ENCODE measurements at places on chromosomes 2 and 18. TPM values are rescaled to one million over a fixed set of nuclear protein-coding genes. Genes with fewer than 3 reads are reported as not detected.
A peak's percentile ranks its signal among the peaks of the same experiment; 100 is the strongest.

- H3K27ac ChIP-seq: no peak overlapping the region
- no peaks in the 10 kb centered on the region for H3K36me3 ChIP-seq
- no peak overlapping the region for H3K4me3 ChIP-seq
- peaks cover 10% of the 10 kb centered on the region for H3K27me3 ChIP-seq
These were observed 70.6 kb downstream of the CAPN13 start for GRCh38 chr2:30736461-30737325.

GRCh38 chr2:200679127-200679526, 93.3 kb downstream of the AOX1 start:
- DNase-seq: no peak
- H3K36me3 ChIP-seq: no peaks in the 10 kb centered on the region
- H3K27me3 ChIP-seq: peaks cover 6% of the 10 kb centered on the region
- H3K27ac ChIP-seq: no peak overlapping the region
- no peak overlapping the region for H3K4me3 ChIP-seq

GRCh38 chr2:121699421-121700333, 37.0 kb downstream of the NIFK start:
- peak overlapping the region; percentile 73 for H3K27ac ChIP-seq
- H3K4me1 ChIP-seq: peaks cover 39% of the 10 kb centered on the region
- H3K27me3 ChIP-seq: no peaks in the 10 kb centered on the region

- H3K27ac ChIP-seq: peak overlapping the region; percentile 5
- no peak overlapping the region for H3K4me3 ChIP-seq
- peaks cover 24% of the 10 kb centered on the region for H3K4me1 ChIP-seq
- H3K27me3 ChIP-seq: no peaks in the 10 kb centered on the region
- no peaks in the 10 kb centered on the region for H3K36me3 ChIP-seq
These were observed 197.5 kb upstream of the ARL4C start for GRCh38 chr2:234694244-234695013.

DNA sequence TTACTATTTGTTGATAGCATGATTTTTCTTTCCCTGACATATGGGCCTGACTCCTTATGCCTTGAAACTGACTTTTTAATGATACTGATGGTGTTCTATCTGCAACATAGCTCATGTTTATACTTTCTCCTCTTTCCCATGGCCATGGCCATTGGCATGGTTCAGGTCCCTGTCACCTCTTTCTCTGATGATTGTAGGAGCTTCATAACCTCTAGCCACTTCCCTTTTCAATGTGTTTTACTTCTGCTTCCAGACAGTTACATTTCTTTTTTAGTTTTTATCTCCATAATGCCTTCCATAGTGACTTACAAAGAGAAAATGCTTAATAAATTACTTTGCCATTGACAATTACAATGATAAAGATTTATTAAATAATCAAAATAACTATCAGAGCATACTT, 177.9 kb upstream of the SETBP1 start:
- H3K27me3 ChIP-seq: no peaks in the 10 kb centered on the region
- H3K36me3 ChIP-seq: no peaks in the 10 kb centered on the region

- H3K27me3 ChIP-seq: peaks cover 6% of the 10 kb centered on the region
- H3K4me1 ChIP-seq: peaks cover 11% of the 10 kb centered on the region
- DNase-seq: no peak
- H3K4me3 ChIP-seq: peak overlapping the region; percentile 71
- no peaks in the 10 kb centered on the region for H3K36me3 ChIP-seq
These were observed 109.2 kb downstream of the TMEM18 start for GRCh38 chr2:567865-568638.

- H3K4me1 ChIP-seq: peaks cover 39% of the 10 kb centered on the region
- no peak overlapping the region for H3K27ac ChIP-seq
- no peaks in the 10 kb centered on the region for H3K36me3 ChIP-seq
- DNase-seq: no peak
- H3K4me3 ChIP-seq: no peak overlapping the region
These were observed 263.5 kb upstream of the HDAC4 start for GRCh38 chr2:239664216-239664810.

Gene KCNE4
- polyA plus RNA-seq: 0.01 TPM

DNA sequence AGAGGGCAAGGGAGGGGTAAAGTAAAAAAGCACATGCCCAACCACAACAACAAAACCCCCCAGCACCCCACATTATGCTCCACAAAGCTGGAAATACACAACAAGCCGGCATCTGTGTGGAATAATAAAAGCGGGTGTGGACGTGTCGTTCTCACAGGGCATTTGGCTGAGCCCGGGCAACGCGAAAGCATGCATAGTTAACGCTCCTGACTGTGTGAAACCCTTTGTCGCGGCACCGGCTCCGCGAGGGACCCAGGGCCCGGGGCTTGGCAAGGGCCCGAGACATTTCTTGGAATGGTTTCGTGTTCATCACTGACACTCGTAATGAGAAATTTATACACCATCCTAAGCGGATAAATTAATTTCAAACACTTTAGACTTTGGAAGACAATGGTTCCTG, 165.6 kb downstream of the INHBB start:
- H3K36me3 ChIP-seq: no peaks in the 10 kb centered on the region
- H3K27me3 ChIP-seq: peaks cover 17% of the 10 kb centered on the region
- H3K4me3 ChIP-seq: no peak overlapping the region

DNA sequence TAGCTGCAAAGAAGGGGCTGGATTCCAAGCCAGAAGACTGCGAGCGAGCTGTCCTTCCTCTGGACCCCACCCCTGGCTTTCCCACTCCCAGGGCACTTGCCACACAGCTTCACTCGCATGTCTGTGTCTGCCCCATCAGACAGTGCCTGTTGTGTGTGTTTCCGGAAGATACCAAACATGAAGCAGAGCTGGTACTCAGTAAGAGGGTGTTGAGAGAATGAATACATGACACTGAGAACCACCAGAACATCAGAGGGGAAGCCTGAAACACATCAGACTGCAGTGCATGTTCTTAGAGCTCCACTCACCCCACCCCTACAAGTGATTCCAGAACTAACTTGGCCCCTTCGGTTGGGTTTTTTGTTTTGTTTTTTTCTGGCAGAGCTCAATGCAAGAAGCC, 181.5 kb downstream of the TTC32 start:
- peaks cover 3% of the 10 kb centered on the region for H3K27me3 ChIP-seq
- peaks cover 3% of the 10 kb centered on the region for H3K4me1 ChIP-seq
- H3K27ac ChIP-seq: no peak overlapping the region
- DNase-seq: no peak

Gene CHAC2
- polyA plus RNA-seq: 10.9 TPM

GRCh38 chr2:138087751-138088593, 123.7 kb downstream of the HNMT start:
- H3K27me3 ChIP-seq: no peaks in the 10 kb centered on the region
- no peak overlapping the region for H3K27ac ChIP-seq
- peaks cover 13% of the 10 kb centered on the region for H3K4me1 ChIP-seq
- DNase-seq: no peak
- no peak overlapping the region for H3K4me3 ChIP-seq
- H3K36me3 ChIP-seq: no peaks in the 10 kb centered on the region

Gene TEX44
- not detected for polyA plus RNA-seq

GRCh38 chr2:172496160-172496608, 59.7 kb upstream of the PDK1 start:
- H3K4me1 ChIP-seq: no peaks in the 10 kb centered on the region
- DNase-seq: no peak
- no peaks in the 10 kb centered on the region for H3K27me3 ChIP-seq

Gene ALPG
- not detected for polyA plus RNA-seq

- DNase-seq: no peak
- H3K27me3 ChIP-seq: no peaks in the 10 kb centered on the region
- H3K4me1 ChIP-seq: no peaks in the 10 kb centered on the region
- H3K27ac ChIP-seq: no peak overlapping the region
- H3K4me3 ChIP-seq: no peak overlapping the region
These were observed 846.4 kb upstream of the ZEB2 start for GRCh38 chr2:145366341-145366740.

GRCh38 chr2:83109284-83109683, 1349.8 kb downstream of the SUCLG1 start:
- H3K36me3 ChIP-seq: no peaks in the 10 kb centered on the region
- H3K4me3 ChIP-seq: no peak overlapping the region
- no peaks in the 10 kb centered on the region for H3K4me1 ChIP-seq

DNA sequence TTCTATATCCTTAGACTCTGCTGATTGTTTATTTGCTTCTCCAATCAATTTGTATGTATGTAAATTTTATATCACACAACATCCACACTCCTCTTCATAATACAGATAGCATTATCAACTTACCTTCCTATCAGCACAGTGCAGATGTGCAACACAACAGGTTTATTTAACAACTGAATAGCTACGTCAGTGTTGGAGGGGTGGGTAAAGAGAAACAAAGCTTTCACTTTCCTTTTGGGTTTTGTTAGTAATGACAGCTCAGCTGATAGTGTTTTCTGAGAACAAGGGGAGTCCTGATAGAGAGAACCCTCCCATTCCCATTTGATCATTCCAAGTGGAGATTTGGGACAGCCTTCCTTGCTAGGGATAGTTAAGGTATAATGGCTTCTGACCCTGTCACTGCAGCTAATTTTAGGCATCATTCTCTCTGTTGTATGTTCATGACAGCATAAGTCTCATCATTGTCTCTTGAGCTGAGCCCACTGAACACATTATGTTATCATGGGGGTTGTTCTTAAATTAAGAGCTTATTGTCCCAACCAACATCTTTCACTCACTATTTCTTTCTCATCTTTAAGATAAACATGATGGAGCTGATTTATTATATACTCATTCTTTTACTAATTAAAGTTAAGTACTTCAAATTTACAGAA, 227.7 kb downstream of the GPD2 start:
- peaks cover 8% of the 10 kb centered on the region for H3K4me1 ChIP-seq
- DNase-seq: no peak
- H3K4me3 ChIP-seq: no peak overlapping the region
- H3K27ac ChIP-seq: no peak overlapping the region

- no peak for DNase-seq
- H3K36me3 ChIP-seq: no peaks in the 10 kb centered on the region
- H3K4me1 ChIP-seq: no peaks in the 10 kb centered on the region
- no peak overlapping the region for H3K27ac ChIP-seq
These were observed 28.5 kb upstream of the AQP4 start for GRCh38 chr18:26893996-26894395.

DNA sequence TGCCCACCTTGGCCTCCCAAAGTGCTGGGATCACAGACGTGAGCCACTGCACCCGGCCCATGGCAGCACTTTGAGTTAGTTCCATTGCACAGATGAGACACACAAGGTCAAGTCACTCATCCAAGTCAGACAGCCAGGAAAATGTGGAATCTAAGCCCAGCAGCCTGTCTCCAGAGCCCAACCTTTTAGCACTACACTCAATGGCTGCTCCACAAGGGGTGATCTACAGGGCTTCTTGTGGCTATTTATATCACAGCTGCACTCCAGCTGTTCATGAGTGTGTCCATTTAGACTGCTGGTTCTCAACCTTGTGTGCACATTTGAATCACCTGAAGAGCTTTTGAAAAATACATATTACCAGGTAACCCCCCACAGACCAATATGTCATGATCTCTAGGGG, 72.9 kb upstream of the RPL31 start:
- no peak overlapping the region for H3K4me3 ChIP-seq
- H3K36me3 ChIP-seq: peaks cover 25% of the 10 kb centered on the region
- H3K27me3 ChIP-seq: no peaks in the 10 kb centered on the region
- H3K27ac ChIP-seq: no peak overlapping the region
- no peaks in the 10 kb centered on the region for H3K4me1 ChIP-seq
- DNase-seq: no peak

Gene DYNAP
- 0.07 TPM for polyA plus RNA-seq

DNA sequence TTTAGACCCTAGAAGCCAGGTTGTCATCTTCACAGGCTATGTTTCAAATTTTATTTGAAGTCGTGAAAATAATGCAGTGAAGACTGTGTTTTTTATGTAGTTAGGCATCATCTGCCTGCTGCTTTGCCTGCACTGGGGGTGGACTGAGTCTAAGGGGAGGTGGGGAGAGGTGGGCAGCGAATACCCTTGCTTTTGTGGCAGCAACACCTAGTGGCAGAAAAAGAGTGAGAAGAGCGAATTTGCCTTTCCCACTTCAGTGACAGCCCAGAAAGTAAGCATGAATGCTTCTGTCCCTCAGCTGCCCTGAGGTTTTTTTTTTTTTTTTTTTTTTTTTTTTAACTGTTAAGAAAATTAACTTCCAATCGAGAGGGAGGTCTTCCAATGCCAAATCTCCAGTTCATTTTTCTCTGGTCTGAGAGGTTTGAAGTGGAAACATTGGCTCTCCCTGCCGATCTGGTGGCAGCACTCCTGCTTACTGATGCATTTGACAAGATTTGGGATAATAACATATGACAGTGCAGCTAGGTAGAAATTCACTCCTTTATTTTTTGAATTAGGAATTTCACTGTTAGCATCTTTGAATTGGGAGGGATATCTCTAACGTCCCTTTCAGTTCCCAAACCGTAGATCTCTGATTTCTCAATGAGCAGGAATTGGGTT, 60.3 kb upstream of the LYPD6B start:
- peaks cover 1% of the 10 kb centered on the region for H3K27me3 ChIP-seq
- H3K36me3 ChIP-seq: no peaks in the 10 kb centered on the region
- DNase-seq: no peak
- no peak overlapping the region for H3K4me3 ChIP-seq
- no peak overlapping the region for H3K27ac ChIP-seq
- no peaks in the 10 kb centered on the region for H3K4me1 ChIP-seq

DNA sequence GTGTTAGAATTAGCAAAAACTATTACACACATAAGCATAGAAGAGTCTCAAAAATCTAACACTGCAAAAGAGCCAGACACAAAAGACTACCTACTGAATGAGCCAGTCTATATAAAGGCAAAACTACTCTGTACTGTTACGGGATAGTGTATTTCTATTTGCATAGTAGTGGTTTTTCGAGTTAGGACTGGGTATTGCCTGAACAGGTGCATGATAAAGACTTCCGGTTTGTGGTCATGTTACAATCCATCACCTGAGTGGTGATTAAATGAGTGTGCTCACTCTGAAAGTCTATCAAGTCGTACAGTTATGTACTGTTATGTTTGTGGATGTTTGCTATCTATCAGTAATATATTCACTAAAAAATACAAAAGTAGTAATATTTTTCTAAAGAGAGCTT, 523.3 kb upstream of the SYT4 start:
- H3K27ac ChIP-seq: no peak overlapping the region
- no peaks in the 10 kb centered on the region for H3K36me3 ChIP-seq
- no peak overlapping the region for H3K4me3 ChIP-seq
- no peaks in the 10 kb centered on the region for H3K27me3 ChIP-seq
- no peak for DNase-seq

GRCh38 chr2:207619764-207620203, 5.4 kb downstream of the METTL21A start:
- H3K4me1 ChIP-seq: peaks cover 17% of the 10 kb centered on the region
- H3K27me3 ChIP-seq: no peaks in the 10 kb centered on the region
- no peak overlapping the region for H3K27ac ChIP-seq
- no peak for DNase-seq
- peaks cover 4% of the 10 kb centered on the region for H3K36me3 ChIP-seq

Gene GULP1
- 8.4 TPM for polyA plus RNA-seq

GRCh38 chr2:225662101-225662500, 262.6 kb downstream of the NYAP2 start:
- DNase-seq: no peak
- H3K4me1 ChIP-seq: no peaks in the 10 kb centered on the region
- H3K36me3 ChIP-seq: no peaks in the 10 kb centered on the region
- H3K4me3 ChIP-seq: no peak overlapping the region
- no peak overlapping the region for H3K27ac ChIP-seq
- H3K27me3 ChIP-seq: no peaks in the 10 kb centered on the region

GRCh38 chr2:191376981-191377629, 131.9 kb downstream of the MYO1B start:
- peak; percentile 74 for DNase-seq
- H3K27me3 ChIP-seq: no peaks in the 10 kb centered on the region
- H3K4me1 ChIP-seq: peaks cover 28% of the 10 kb centered on the region
- peaks cover 16% of the 10 kb centered on the region for H3K36me3 ChIP-seq
